ENCODE measurements at places on chromosomes 7 and 10.
A peak's percentile ranks its signal among the peaks of the same experiment; 100 is the strongest.

DNA sequence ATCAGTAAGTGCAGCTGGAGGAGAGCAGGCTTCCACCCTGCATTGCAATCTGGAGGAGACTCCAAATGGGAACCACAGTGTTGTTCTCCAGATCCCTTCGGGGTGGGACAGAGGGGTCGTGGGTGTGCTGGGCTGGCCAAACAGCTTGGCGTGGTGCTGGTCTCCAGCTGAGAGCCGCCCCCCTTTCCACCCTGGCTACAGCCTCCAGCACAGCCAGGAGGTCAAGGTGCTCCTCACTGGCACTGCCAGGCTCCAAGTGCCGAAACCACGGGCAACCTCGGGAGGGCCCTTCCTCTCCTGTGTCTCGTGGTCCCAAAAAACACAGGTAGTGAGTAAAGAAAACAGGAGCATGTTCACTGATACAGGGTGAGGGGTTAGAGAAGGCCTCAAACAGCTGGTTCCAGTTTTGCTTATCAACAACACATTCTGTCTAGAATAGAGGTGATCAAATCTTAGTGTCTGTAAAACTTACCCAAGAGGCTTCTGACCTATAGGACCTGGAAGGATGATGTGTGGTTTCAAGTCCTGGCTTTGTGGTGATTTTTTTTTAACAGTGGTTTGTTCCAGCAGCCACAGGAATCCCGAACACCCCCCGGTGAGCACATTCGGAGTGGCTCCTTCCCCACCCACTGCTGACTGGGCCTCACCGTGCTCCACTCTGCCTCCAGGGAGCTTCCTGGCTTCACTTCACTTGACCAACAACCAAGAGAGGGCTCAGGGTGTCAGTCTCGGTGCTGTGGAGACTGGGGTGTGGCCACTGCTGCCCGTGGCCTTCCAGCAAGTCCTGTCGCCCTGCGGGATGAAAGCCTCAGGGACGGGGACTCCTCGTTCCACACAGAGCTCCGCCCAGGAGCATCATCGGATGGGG, 31.2 kb upstream of the EN2 start:
- no peak for DNase-seq
- no peaks in the 10 kb centered on the region for H3K36me3 ChIP-seq
- no peaks in the 10 kb centered on the region for H3K4me1 ChIP-seq
- H3K4me3 ChIP-seq: no peak overlapping the region
- no peak overlapping the region for H3K27ac ChIP-seq

DNA sequence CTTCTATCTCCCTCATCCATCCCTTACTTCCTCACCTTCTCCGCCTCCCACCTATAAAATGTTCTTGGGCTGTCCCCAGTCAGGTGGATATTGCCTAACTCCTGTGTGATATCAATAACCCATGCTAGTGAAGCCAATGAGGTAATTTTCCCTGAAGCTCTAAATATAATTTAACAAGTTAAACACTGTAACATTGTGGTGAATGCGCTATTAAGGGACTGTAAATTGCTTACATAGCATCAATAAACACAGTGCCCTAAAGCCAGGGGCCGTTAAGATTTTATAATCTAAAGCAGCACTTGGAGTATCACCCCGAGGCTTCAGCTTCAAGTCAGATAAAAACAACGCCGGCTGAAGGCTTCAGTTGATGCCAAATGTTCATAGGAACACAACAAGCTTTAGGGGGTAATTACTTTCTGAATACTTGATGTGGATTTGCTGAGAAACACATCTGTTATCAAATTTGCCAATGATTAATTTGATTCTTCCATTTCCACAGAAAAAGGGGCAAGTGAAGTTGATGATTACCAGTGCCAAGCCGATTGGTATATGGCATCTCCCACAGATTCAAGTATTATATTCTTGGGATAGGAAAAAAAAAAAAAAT, 138.4 kb downstream of the CREB5 start:
- H3K27me3 ChIP-seq: no peaks in the 10 kb centered on the region
- no peak overlapping the region for H3K4me3 ChIP-seq
- no peaks in the 10 kb centered on the region for H3K4me1 ChIP-seq
- H3K36me3 ChIP-seq: no peaks in the 10 kb centered on the region
- DNase-seq: no peak

- no peak overlapping the region for H3K4me3 ChIP-seq
- H3K36me3 ChIP-seq: no peaks in the 10 kb centered on the region
- DNase-seq: no peak
Observed at GRCh38 chr10:70694418-70695141, 22.3 kb downstream of the ADAMTS14 start.

- no peak overlapping the region for H3K27ac ChIP-seq
- no peaks in the 10 kb centered on the region for H3K36me3 ChIP-seq
- no peak for DNase-seq
- H3K4me1 ChIP-seq: no peaks in the 10 kb centered on the region
- H3K4me3 ChIP-seq: no peak overlapping the region
Observed at GRCh38 chr10:86857128-86857721, 100.2 kb downstream of the MMRN2 start.

DNA sequence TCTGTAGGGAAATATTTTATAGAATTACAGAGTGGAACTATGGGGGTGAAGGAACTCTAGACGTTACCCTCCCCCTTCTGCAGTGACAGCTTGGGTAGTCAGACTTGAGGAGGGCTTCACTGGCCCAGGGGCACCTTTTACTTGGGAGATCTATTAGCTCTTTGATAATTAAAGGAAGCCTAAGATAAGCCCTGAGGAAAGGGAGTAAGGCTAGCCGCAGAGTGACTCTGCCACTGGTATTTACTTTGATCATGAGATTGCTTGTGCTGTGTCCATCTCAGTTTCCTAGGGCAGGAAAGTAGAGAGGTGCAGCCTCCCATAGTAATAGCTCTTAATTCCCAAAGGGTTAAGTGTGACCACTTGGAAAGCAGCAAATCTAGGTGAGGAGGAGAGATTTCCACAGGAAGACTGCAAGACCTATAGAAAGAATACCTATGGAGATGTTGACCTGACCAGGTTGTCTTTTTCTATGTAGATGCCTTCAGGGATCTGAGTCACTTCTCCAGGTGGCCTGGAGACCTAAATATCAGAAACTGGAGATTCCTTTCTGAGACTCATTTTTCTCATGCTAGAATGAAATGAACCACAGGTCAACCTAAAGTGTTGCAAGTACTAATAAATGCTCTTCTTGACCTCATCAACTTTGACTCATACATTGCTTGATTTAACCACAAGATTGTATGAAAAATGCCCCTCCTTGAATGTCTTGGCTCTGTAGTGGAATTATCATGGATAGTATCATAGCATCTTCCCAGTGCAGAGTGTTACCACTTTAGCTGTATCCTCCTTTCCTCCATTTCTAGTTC, 447.3 kb upstream of the GHITM start:
- no peaks in the 10 kb centered on the region for H3K36me3 ChIP-seq
- H3K4me1 ChIP-seq: no peaks in the 10 kb centered on the region
- no peaks in the 10 kb centered on the region for H3K27me3 ChIP-seq
- H3K27ac ChIP-seq: no peak overlapping the region
- DNase-seq: no peak

DNA sequence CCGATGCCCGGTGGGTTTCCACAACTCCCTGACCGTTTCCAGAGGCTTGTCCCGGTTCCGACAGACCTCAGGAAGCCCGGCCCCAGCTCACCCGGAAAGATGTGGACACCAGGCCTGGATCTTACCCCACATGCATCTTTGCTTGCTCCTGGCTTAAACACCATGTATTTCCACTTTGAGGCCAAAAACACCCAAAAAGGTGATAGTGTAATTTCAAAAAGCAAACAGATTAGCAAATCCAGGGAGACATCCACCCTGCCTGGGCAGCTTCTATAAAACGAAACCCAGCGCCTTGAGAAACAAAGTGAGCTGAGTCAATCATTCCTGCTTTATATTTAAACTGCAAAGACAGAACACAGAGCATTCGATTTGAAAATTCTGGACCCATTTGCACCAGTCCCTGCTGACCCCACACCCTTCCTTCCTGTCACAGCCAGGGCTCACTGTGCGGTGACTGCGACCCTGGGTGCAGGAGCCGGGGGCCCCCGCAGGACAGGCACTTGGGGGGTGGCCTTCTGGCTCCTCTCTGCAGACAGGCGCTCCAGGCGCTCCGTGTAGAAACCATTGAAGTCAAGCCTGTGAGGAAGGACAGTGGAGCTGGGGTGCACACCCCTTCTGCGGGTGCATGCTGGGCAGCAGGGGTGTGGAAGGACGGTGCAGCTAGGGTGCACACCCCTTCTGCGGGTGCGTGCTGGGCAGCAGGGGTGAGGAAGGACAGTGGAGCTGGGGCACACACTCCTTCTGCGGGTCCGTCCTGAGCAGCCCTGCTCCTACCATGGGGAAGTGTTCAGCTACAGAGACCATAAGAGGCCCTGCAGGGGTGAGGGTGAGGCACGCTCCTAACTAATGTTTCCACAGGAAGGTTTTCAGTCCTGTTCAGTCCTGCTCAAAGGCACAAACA, 2.9 kb upstream of the ADAM8 start:
- peaks cover 43% of the 10 kb centered on the region for H3K36me3 ChIP-seq
- peaks cover 7% of the 10 kb centered on the region for H3K27me3 ChIP-seq
- H3K27ac ChIP-seq: peak overlapping the region; percentile 63
- DNase-seq: no peak

- H3K4me3 ChIP-seq: no peak overlapping the region
- H3K27me3 ChIP-seq: no peaks in the 10 kb centered on the region
- H3K27ac ChIP-seq: no peak overlapping the region
- DNase-seq: no peak
- no peaks in the 10 kb centered on the region for H3K4me1 ChIP-seq
- no peaks in the 10 kb centered on the region for H3K36me3 ChIP-seq
Observed at GRCh38 chr7:134832367-134832766, 52.9 kb downstream of the CALD1 start.

GRCh38 chr10:9301148-9301547, 1246.7 kb downstream of the GATA3 start:
- H3K27ac ChIP-seq: no peak overlapping the region
- H3K4me1 ChIP-seq: no peaks in the 10 kb centered on the region
- no peak overlapping the region for H3K4me3 ChIP-seq
- no peak for DNase-seq
- H3K36me3 ChIP-seq: no peaks in the 10 kb centered on the region

- DNase-seq: no peak
- no peak overlapping the region for H3K4me3 ChIP-seq
- H3K36me3 ChIP-seq: no peaks in the 10 kb centered on the region
Observed at GRCh38 chr10:123117644-123118417, 17.9 kb upstream of the HMX3 start.

DNA sequence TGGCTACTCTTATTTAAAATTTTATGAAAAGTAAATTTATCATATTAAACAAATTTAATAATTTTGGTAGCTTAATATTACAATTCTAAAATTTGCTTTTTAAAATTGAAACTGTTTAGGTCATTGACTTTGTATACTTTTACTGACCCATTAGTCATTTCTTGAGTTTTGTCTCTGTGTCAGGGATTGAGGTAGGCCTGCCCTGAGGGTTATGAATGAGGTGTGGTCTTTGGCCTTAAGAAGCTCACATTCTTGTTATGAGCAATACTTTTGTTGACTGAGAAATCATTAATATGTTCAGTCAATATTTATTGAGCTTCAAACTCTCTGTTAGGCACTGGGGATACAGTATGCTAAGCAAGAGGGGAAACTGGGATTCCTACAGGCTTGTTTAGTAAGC, 47.0 kb upstream of the RPA3 start:
- no peaks in the 10 kb centered on the region for H3K36me3 ChIP-seq
- no peak overlapping the region for H3K4me3 ChIP-seq
- no peak overlapping the region for H3K27ac ChIP-seq
- H3K27me3 ChIP-seq: no peaks in the 10 kb centered on the region
- no peak for DNase-seq

DNA sequence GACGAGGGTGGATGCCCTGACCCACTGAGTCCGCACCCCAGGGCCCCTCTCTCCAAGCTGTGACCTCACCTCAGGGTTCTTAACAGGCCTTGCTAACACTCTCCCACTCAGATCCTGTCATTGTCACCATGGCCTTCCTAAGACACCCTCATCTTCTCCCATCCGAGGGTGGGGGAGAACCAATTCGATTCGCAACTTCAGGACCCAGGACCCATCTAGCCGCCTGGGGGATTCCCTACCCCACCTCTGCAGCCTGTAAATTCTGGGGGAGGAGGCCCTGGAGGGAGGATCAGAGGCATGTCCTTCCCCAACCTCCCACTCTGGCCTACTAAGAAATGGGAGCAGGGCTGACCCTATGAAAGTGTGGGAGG, 17.4 kb downstream of the TRIM8 start:
- no peak for DNase-seq
- H3K27ac ChIP-seq: peak overlapping the region; percentile 63
- H3K4me1 ChIP-seq: peaks cover 49% of the 10 kb centered on the region
- H3K36me3 ChIP-seq: peaks cover 16% of the 10 kb centered on the region

- no peak overlapping the region for H3K27ac ChIP-seq
- H3K36me3 ChIP-seq: no peaks in the 10 kb centered on the region
- DNase-seq: no peak
- no peaks in the 10 kb centered on the region for H3K4me1 ChIP-seq
- H3K4me3 ChIP-seq: no peak overlapping the region
Observed at GRCh38 chr10:33917069-33917780, 582.8 kb upstream of the NRP1 start.

DNA sequence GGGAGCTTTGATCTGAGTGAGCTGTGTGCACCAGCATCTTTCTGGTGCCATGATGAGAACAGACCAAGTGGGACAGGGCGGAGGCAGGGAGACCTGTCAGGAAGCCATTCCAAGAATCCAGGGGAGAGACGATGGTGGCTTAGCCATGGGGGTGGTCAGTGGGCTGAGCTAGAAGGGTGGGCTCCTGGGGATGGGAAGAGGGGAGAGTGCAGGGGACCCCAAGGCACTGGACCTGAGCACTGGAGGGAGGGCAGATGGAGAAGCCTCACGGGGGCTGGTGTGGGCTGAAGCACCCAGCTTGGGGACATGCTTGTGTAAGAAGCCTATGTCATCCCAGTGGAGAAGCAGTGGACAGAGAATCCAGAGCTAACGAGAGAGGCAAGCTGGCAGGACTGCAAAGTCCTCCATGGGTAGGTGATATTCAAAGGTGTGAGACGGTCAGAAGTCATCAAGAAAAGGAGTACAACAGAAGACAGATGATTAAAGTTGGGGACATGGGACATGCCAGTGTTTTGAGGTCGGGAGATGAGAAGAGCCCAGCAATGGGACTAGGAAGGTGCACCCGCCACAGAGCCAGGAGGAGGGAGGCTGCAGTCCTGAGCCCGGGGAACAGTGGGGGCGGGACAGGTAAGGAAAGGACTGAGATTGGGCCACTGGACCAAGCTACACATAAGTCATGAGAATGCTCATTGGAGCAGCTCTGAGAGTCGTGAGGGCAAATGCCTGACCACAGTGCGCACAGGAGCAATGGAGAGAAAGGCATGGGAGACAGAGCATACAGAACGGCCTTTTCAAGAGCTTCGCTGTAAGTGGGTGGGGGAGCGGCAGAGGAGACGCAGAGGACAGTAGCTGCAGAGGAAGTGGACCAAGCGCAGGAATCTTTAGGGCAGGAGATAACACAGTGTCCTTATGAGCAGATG, 72.0 kb downstream of the GRID1 start:
- H3K27ac ChIP-seq: no peak overlapping the region
- H3K4me3 ChIP-seq: no peak overlapping the region
- no peak for DNase-seq
- no peaks in the 10 kb centered on the region for H3K36me3 ChIP-seq

DNA sequence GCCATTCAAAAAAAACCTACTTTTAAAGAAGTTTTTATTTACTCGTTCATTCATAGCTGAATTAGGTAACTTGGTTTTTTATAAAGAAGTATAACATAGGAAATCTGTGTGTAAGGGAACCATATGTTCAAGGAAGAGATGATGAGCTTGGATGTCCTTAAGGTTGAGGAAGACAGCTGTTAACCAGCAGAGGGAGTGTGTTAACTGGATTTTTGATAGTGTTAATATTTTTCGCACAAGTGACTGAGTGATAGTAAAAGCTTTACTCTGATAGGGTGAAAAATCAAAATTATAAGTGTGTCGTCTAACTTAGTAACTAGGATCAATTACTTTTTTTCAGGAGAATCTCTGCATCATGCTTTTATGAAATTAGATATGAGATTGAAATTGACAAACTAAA, 134.7 kb downstream of the ARL5B start:
- no peak overlapping the region for H3K27ac ChIP-seq
- no peaks in the 10 kb centered on the region for H3K4me1 ChIP-seq

Measured in upper lobe of right lung (tissue), 1 donor.